AG04449 (cell line): ENCODE measurements at places on chromosomes 5 and 9.

DNA sequence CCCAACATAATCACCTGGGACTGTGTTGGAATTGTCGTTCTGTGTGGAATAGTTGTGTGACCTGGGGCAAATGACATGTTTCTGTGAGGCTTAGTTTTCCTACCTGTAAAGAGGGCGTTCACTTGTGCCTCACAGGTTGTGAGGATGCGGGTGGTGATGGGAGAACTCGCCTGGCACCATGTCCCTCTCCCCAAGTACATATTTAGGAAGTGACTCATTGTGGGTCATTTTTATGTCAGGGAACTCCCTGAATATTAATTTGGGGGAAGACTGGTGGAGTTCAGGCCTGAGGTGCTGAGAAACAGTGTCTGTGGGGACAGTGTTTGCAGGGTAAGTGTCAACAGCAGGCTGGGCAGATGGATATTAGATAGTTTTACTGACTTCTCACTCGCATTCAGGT, 144.7 kb downstream of the KDM4C start:
- DNase-seq: no peak

GRCh38 chr9:115300874-115301273, 182.9 kb upstream of the TNC start:
- no peak for DNase-seq

- DNase-seq: no peak
Measured at GRCh38 chr5:139863361-139863760, 67.8 kb downstream of the PSD2 start.

DNA sequence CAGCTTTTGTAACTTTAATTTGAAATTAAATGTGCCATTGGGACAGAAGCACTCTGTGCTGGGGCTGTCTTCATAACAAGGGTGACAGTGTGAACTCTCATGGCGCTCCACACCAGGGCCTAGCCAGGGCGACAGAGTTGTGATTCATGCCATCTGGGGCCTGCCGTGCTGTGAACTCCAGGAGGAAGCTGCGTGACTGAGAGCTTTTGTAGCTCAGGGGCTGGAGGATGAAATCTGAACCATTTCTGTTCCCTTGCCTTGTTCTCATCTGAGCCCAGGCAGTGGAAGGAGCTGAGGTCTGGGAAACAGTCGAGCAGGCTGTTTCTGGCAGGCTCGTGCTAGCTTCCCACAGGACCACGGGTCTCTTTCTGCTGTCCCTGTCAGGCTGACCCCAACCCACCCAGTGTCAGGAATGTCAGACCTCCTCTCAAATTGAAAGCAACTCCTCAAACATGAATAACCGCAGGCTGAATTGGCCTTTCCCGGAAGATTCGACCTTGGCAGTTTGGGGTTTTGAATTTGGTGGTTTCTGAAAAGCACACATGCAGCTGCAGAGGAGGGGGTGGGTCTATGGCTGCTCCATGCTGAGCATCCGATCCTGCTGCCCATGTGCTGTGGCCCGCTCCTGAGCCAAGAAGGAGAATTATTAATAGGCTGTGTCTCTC, 69.2 kb upstream of the RPS23 start:
- no peak for DNase-seq

DNA sequence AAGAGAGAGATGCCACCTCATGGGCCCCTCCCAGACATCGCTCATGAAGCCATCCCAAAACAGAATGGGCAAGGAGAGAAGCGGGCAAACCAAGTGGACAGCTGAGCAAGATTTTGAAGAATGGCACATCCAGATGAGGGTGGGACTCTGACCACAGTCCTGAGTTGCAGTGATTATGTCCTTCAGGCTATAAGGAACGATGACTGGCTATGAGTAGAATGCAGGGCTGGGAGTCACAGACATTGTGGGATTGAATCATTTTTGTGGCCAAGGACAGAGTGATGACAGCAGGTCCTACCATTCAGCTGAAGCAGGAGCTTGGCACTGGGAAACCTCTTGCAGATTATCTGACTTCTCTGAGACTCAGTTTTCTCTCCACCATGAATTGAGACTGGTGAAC, 245.7 kb upstream of the SLC30A5 start:
- no peak for DNase-seq

DNA sequence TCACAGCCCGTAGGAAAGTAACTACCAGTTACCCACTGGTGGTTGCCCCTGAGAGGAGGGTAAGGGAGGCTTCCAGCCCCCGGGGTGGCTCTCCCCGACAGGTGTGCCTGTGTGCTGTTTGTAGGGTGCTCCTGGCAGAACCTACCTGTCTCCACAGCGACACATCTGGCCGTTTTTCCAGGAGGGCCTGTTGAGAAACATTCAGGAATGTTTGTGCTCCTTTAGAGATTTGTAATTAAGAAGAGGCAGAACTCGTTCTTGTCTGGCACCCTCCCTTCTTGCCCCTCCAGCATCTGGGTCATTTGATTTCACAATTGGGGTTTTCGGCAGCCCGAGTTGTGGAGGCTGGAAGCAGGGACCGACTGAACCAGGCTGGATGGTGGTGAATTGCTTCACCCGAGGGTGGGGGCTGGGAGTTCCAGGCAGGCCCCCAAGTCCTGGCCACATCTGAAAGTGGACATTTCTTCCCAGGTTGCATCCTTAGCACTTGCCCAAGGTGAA, 74.2 kb downstream of the WWC1 start:
- DNase-seq: no peak

DNA sequence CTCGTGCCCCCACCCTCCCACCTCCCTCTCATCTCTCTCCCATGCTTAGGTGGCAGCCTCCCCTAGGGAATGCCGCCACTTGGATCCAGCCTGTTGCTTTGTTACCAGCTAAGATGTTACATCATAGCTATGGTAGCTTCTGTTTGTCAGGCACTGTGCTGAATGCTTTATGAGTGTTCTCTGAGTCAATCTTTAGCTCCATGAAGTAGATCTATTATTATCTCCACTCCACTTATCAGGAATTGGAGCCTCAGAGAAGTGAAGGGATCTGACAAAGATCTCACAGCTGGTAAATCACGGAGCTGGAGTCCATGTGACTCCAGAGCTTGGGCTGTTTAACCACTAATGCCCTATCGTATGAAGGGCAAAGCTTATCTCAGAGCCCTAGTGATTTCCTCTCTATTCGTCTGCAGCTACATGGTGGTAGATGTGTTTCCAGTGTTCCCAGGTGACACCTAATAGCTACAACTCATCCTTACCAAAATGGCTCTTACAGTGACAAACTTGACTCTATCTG, 54.1 kb downstream of the GARNL3 start:
- DNase-seq: no peak

GRCh38 chr9:124146031-124146561, 111.7 kb upstream of the NEK6 start:
- DNase-seq: no peak

GRCh38 chr9:133880136-133880535, 112.0 kb downstream of the VAV2 start:
- no peak for DNase-seq

DNA sequence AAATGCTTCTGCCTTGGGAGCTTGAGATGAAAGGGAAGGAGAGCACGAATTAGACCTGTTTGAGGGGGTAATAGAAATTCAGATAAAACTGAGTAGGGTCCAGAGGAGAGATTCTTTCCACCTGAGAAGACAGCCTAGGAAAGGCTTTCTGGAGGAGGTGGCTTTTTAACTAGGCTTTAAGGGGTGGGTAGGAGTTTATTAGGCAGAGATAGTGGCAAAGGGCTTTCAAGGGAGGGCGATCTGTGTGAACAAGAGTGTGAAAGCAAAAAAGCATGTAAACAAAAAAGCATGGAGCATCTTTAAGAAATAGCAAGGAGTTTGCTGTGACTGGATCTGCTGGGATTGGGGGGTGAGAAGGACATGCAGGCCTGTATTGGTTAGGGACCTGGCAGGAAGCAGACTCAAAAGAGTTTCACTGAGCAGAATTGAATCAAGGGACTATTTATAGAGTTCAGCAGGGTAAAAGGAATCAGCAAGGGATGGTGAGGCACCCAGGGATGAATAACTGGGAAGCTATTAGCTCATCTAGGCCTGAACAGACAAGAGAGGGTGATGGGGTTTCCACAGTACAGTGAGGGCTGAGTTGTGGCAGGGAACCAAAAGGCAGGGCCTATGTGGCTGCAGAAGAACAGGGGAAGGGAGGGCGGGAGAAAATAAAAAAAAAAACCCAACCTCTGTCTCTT, 18.8 kb downstream of the SLC1A1 start:
- peak; percentile 85 for DNase-seq

DNA sequence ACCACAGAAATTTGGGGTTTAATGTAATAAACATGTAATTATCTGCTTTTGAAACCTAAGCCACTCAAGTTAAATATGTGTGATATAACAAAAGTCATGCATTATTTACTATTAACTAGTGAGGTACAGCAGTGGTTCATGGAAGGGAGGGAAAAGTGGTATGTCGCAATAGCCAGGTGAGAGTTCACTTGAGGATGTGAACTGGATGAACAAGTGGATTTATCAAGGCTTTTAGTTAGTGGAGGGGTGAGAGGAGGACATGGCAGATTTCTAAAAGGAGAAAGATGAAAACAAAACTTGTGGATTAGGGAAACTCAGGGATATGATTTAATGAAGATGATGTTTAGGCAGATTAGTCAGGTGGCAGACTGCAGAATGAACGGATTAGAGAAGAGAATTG, 141.3 kb upstream of the NFIB start:
- no peak for DNase-seq

GRCh38 chr5:171055875-171056454, 194.1 kb downstream of the RANBP17 start:
- no peak for DNase-seq

- no peak for DNase-seq
Measured at GRCh38 chr5:135272311-135272805, 126.7 kb downstream of the MACROH2A1 start.

- DNase-seq: no peak
Measured at GRCh38 chr5:38556599-38557307, at the start of gene LIFR. LIFR (minus strand) TSS chr5:38556646; CDS start chr5:38530647, 25,999 bp downstream.

DNA sequence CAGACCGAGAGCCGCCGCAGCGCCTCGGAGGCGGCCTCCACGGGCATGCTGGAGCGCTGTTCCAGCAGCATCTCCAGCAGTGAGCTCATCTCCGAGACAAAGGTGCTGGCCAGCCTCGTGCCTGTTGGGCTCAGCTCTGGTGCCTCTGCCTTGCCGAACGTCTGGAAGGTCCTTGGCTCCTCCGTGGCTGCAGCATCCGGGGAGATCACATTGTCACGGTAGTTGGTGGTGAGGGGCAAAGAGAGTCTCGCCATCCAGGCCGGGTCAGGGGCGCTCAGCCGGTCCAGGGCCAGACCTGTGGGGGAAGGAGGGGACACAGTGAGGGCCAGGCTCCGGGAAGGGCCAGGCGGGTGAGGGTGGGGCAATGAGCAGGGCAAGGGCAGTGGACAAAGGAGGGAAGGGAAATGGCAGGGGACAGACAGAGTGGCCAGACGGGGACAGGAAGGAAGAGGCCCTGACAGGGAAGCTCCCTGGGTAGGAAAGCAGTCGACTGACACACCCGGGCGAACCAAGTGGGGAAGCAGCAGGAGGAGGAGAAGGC, 12.4 kb downstream of the PCDH12 start:
- no peak for DNase-seq

- no peak for DNase-seq
Measured at GRCh38 chr9:18675332-18675731, 201.4 kb downstream of the ADAMTSL1 start.

DNA sequence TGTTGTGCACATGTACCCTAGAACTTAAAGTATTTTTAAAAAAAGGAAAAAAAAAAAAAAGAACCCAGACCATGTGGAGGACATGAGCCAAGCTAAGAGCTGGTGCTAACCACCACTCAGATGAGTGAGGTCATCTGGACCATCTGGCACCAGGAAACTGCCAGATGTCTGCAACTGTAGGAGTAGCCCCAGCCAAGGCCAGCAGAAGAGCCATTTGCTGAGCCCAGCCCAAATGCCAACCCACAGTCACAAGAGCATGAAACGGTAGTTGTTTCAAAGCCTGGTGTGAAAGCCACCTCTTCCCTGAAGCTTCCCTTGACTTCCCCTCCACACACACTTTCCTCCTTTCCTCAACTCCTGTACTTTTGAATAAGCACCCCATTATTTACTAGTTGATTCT, 69.2 kb upstream of the FCN1 start:
- no peak for DNase-seq

- no peak for DNase-seq
Measured at GRCh38 chr5:1723957-1724821, 75.4 kb downstream of the MRPL36 start.

- DNase-seq: no peak
Measured at GRCh38 chr9:35342221-35342958, 147.5 kb upstream of the RUSC2 start.

- DNase-seq: no peak
Measured at GRCh38 chr5:40124367-40124766, 555.3 kb upstream of the PTGER4 start.

DNA sequence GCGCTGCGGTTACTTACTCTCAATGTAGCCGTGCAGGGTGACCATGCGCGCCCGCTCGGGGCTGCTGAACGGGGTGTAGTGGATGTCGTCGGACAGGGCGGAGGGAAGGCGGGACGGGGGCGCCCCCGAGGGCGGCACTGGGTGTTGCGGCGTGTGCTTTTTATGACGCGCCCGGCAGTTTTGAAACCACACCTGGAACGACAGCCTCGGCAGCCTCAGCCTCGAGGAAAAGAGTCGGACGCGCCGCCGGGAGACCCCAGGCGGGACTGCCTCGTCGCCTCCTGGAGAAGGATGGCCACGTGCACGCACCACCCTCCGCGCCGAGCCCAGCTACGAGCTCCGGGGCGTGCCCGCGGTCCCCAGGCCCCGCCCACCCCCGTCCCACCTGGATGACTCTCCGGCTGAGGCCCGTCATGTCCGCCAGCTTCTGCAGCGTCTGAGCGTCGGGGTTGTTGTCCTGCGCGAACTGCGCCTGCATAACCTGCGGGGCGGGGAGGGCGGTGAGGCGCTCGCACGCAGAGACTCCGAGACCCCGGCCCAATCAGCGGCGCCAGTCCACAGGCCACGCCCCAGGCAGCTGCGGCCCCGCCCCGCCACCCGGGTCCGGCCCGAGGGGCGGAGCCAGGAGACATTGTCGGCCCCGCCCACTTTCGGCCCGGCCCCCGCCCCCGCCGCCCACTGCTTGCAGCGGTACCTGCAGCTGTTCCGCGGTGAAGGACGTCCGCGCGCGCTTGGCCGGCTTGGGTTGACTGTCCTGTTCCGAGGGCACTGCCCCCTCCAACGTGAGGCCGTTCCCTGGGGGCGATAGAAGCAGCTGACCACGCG, 15.0 kb downstream of the LHX6 start:
- no peak for DNase-seq

GRCh38 chr5:95384485-95385213, 6.5 kb upstream of the FAM81B start:
- DNase-seq: no peak

- no peak for DNase-seq
Measured at GRCh38 chr9:93017621-93018020, 40.9 kb upstream of the SUSD3 start.

GRCh38 chr5:113917997-113918396, 404.5 kb downstream of the YTHDC2 start:
- DNase-seq: no peak

DNA sequence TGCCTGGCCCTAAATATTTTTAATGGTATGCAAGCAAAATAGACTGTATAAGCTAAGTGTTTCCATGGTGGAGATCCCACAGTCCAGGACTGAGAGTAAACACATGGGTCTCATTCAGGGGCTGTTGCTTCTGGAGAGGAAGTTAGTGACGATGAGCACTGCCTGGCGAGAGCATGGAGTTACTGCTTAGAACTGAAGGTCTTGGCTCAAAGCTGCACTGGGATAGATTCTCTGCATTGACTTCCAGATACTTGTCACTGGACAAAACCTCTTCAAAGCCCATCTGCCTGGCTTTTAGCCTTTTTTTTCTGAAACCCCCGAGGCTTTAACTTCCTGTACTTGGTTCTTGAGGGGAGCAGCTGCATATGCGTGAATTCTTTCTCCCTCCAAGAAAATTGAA, 39.2 kb downstream of the GPR107 start:
- no peak for DNase-seq
